ENCODE measurements at places on chromosomes 3 and 15.

- no peak for DNase-seq
Measured at GRCh38 chr3:155106119-155106518, 26.0 kb downstream of the MME start.

DNA sequence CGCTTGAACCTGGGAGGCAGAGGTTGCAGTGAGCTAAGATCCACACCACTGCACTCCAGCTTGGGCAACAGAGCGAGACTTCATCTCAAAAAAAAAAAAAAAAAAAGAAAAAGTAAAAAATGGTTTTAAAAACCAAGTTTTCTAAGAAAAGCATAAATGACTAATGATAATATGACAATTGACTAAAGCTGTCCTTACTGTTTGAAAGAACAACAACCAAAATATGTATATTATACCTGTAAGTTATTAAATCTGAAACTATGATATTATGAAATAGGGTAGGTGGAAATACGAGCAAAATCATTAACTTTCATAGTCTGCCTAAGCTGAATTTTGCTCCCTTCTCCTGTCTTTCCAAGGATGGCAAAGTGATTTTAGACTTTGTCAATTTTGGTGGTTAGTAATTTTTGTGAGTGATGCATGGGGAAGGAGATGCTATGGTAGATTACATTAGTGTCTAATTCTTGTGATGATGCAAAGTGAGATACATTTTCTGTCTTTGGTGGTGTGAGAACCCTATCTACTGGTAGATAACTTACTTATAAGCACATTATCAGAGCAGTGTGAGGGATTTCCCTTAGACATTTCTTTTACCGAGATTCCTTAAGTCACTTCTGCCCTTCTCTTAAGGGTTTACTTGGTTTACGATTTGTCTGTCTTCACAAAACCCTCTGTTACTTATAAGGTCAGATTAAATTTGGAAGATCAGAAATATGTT is 10.6 kb upstream of the CHD2 start:
- DNase-seq: no peak

GRCh38 chr3:159137949-159138348 is 336.1 kb downstream of the MFSD1 start:
- no peak for DNase-seq

DNA sequence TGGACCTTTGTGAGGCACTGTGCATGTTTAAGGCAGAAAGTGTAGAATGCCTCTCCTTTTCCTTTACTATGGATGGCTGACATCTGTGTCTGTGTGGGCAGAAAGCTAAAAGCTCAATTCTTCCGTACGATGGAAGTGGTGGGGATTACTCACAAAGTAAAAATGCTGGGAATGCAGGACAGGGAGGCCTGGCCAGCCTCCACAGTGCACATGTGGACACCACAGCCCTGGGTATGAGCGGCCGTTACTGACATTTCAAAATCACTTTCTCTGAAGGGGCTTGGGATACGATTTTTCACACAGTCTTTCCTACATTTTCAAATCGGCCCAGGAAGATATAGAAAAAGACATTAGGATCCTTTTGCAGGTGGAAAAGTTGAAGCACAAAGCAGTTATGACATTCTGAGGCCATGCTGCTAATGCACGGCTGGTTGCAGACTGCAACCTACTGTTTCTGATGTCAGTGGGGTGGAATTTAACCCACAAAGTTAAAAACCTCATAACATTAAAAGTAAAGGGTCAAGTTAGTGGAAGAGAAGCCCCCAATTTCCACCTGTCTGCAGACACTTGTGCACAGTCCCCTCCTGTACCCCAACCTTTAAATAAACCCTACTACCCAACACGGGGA is 27.9 kb downstream of the EHD4 start:
- no peak for DNase-seq

DNA sequence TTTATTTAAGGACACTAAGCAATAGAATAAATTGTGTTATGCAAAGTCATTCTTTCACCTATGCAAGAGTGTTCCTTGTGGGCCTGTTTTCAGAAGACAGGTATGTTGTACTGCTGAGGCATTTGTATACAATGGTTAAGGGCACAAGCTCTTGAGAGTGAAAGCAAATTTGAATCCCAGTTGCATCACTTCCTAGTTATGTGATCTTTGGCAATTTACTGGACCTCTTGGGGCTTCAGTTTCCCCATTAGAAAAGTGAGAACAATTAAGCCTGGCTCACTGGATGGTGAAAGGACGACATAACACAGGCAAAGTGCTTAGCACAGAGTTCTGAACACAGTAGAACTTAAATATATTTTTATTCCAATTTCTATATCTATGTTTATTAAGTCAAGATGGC is 117.4 kb downstream of the EFHB start:
- no peak for DNase-seq

DNA sequence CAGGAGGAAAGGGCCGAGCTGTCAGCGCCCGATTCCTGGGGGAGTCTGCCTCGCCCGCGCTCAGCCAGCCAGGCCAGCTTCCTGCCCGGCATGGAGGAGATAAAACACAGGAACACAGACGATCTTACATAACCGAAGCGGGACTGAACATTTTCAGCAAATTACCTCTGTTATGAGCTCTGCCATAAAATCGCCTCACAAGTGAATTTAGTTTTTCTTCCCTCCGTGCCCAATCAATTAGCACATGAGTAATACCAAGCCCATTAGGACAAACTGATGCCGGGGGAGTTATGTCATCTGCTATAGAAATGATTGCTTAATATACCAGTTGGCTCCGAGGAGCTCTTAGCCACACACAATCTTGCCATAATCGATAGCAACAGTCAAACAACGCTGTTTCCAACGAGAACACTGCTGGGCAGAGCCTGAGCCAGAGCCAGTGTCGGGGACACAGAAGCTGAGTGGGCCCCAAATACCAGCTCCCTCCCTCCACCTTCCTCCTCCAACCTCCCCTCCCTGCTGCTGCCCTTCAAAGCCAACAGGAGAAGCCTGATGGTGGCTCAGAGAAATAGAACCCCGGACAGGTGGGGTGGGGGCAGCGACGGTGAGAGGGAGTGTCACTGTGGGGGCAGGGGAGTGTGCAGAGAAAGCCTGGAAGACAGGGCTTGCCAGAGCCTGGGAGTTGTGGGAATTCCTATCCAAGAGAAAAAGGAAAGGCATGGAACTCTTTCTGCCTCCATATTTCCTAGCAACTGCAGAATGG is 279.4 kb upstream of the TLE3 start:
- no peak for DNase-seq

- no peak for DNase-seq
Measured at GRCh38 chr3:135382621-135383020, 582.9 kb upstream of the PPP2R3A start.

DNA sequence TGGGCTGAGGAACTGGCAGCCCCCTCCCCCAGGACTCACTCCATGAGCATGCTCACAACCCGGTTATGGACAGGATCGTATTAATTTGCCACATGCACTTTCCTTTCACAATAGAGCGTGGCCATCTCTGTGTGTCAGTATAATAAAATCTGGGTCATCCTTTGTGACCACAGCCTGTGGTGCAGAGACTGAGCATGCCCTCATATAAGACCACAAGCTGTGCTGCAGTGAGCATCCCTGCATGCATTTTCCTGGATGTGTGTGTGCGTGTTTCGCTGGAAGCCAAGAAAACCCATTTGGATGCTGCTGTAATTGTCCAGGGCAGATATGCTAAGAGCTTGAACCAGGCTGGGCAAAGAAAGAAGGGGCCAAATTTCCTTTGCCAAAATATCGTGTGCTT is 39.7 kb downstream of the CYP11A1 start:
- DNase-seq: no peak

- no peak for DNase-seq
Measured at GRCh38 chr15:48899793-48900192, 21.9 kb downstream of the EID1 start.

GRCh38 chr15:30940359-30940758 is 36.6 kb downstream of the FAN1 start:
- no peak for DNase-seq

DNA sequence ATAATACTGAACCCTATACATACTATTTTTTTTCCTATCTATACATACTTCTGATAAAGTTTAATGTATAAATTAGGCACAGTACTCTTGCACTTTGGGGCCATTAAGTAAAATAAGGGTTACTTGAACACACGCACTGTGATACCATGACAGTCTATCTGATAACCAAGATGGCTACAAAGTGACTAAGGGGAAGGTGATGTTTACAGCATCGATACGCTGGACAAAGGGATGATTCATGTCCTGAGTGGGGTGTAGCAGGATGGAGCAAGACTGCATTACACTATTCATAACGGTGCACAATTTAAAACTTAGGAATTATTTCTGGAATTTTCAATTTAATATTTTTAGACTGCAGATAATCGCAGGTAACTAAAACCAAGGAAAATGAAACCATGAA is 30.0 kb upstream of the SLC2A2 start:
- DNase-seq: no peak

- no peak for DNase-seq
Measured at GRCh38 chr3:94217406-94217805, 154.5 kb downstream of the NSUN3 start.

DNA sequence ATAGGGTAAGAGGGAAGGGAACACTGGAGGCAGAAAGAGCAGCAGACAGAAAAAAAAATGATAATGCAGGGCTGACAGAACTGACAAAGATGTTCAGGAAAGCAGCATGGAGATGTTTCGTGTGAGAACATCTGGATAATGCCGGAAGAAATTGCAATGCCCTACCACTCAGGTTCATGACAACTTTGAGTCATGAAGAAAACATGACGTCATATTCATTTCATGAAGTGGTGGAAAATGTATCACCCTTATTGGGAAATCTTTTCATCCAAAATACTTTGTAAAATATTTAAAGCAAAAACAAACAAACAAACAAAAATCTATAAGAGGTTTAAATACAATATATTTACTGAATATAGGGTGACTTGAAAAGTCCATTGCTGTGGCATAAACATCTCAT is 305.4 kb upstream of the IGF1R start:
- DNase-seq: no peak

- DNase-seq: no peak
Measured at GRCh38 chr3:38730281-38730680, 80.8 kb upstream of the SCN5A start.

DNA sequence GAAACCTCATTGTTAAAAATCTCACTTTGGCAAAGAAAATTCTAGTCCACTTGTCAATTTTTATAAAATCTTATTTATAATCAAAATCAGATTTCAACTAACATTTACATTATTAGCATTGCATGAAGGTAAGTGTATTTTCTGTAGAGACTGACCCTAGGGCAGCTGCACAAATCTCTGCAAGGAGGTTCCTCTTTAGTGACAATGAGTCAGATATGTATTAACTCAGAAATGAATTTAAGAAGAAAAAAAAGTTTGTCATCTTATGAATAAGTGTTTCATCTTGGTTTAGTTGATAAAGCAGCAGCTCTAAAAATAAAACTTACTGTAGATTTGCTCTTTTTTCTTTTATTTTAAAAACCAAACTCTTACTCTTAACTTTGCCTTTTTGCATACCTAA is 9.0 kb upstream of the GNB4 start:
- DNase-seq: no peak

DNA sequence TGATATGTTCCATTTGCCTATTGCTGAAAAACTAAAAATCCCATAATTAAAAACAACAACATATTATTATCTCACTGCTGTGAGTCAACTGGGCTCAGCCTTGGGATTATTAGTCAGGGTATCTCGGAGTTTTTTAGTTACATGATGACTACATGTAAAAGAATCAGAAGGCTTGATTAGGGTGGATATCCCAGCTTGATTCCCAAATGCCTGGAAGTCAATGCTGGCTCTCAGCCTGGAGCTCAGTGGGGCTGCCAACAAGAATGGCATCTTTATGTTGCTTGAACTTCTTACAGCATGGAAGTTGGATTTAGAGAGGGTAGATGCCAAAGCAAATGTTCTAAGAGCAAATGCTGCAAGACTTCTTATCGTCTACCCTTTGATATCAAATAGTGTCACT is 278.5 kb downstream of the PLOD2 start:
- DNase-seq: no peak

GRCh38 chr3:149442851-149443544 is 31.5 kb upstream of the TM4SF4 start:
- no peak for DNase-seq

GRCh38 chr15:31468911-31469785 is 142.5 kb downstream of the KLF13 start:
- no peak for DNase-seq

DNA sequence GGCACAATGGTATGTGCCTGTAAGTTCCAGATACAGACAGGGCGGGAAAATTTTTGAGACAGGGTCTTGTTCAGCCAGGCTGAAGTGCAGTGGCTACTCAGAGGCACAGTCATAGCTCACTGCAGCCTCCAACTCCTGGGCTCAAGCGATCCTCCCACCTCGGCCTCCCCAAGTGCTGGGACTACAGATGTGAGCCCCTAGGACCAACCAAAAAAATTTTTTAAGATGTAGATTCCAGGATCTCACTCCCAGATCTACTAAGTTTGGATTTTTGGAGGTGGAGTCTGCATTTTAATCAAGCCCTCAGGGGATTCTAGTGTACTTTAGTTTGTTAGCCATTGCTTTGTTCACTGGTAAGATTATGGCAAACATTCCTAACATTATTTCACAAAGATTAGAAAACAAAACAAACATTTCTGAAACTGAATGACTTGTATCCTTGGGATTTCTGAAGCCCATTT is 2.7 kb downstream of the LIPH start:
- no peak for DNase-seq

- peak; percentile 41 for DNase-seq
Measured at GRCh38 chr3:107431246-107432012, 54.2 kb downstream of the CCDC54 start.

- DNase-seq: no peak
Measured at GRCh38 chr3:9253327-9253726, 3.9 kb upstream of the SRGAP3 start.

- DNase-seq: peak; percentile 53
Measured at GRCh38 chr3:71421820-71422566, 161.5 kb downstream of the FOXP1 start.

GRCh38 chr3:149670742-149671492 is 13.1 kb upstream of the WWTR1 start:
- no peak for DNase-seq

GRCh38 chr3:15271785-15272381 is 60.5 kb downstream of the SH3BP5 start:
- peak; percentile 76 for DNase-seq

- no peak for DNase-seq
Measured at GRCh38 chr3:57076422-57076951, 16.0 kb downstream of the SPATA12 start.

- DNase-seq: no peak
Measured at GRCh38 chr15:89587955-89588354, 12.7 kb downstream of the TICRR start.

DNA sequence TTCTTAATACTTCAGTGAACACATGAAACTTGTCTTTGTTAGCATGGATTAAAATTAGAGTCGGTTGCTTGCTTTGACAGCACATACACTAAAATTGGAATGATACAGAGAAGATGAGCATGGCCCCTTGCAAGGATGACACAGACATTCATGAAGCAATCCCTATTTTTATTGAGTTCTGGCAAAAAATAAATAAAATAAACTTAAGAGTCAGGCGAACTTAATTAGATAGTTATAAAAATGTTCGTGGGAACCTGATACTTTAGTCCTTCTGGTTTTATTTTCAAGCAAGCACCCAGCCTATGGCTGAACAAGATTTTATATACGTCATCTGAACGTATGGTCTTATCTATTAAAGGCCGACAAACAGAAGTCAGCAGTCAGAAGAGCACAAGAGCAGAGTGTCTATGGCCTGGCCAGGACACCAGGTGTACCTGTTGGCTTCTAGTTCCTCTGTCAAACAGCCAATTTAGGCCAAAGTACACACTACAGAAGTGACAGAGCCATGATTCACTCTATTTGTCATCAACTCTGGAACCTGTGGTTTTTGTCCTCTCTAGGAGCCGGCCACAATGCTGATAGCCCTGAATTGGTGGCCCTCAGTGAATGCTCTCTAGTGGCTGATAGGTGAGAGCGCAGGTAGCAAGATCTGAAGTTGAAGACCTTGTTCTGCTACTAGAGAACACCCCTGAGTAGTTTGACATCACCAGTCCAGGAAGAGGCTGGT is 64.3 kb downstream of the LEO1 start:
- no peak for DNase-seq
